NCI-H146 (cell line): ENCODE measurements at places on chromosomes 5 and 9.

GRCh38 chr5:146034127-146034526 lies 71.2 kb downstream of the PLAC8L1 start:
- DNase-seq = no peak

- DNase-seq = peak; percentile 6
Observed at GRCh38 chr9:78325343-78325742, 28.4 kb downstream of the PSAT1 start.

- no peak for DNase-seq
Observed at GRCh38 chr9:33506626-33507370, 17.3 kb upstream of the ANKRD18B start.

- no peak for DNase-seq
Observed at GRCh38 chr9:7370381-7370780, 429.2 kb downstream of the DMAC1 start.

GRCh38 chr9:135478829-135479468 lies 633 bp upstream of the PPP1R26 start:
- DNase-seq = peak; percentile 44

DNA sequence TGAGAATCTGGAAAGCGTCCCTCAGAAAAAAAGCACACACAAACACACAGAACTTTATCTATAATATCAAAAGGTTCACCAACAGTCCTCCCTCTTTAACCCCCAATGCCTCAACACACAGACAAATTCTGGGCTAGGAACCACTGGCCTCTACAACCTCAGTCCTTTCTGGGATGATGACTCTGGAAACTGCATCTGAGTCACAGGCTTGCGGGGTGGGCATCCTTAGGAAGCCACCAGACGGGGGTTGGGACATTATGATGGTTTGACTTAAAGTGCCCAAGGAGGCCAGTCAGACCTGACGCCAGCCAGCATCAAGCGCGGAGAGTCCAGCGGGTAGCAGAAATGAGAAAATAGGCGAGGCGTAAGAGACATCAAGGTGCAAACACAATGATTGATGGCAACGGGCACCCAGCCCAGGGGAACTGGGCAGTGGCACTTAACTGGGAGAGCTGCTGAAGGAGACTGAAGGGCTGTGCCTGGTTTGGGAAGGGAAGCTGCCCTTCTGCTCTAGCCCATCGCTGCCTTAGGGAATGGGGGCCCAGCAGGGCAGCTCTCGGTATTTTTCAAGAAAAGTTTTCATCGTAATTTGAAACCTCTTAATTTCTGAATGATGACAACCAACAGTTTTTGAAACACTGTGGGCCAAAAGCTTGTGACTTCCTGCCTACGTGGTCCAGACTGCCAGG lies 20.7 kb downstream of the SPRY4 start:
- DNase-seq = no peak
